ENCODE measurements at places on chromosomes 7 and 10. TPM values are rescaled to one million over a fixed set of nuclear protein-coding genes. Genes with fewer than 3 reads are reported as not detected.

VSIR gene
- 66.6 TPM for total RNA-seq

ARHGAP22 gene
- 6.6 TPM for total RNA-seq

DNAH11 gene
- total RNA-seq: 2.3 TPM

HKDC1 gene
- 27.4 TPM for total RNA-seq

ANKRD7 gene
- total RNA-seq: 3.0 TPM

HOXA9 gene
- total RNA-seq: 36.8 TPM

ADAM22 gene
- total RNA-seq: 7.9 TPM

TAC1 gene
- 2.0 TPM for total RNA-seq

ANKRD30A gene
- total RNA-seq: not detected

HOXA3 gene
- total RNA-seq: 21.2 TPM

ZNF735 gene
- total RNA-seq: not detected

PNLIPRP2 gene
- total RNA-seq: not detected
